Spleen (tissue), 13 donors: ENCODE measurements at places on chromosomes 5 and 9. TPM values are rescaled to one million over a fixed set of nuclear protein-coding genes. Genes with fewer than 3 reads are reported as not detected.

The ALDH1A1 gene
- polyA plus RNA-seq = 63.4 TPM

The ZMAT2 gene
- 57.8 TPM for polyA plus RNA-seq

The TMC1 gene
- 0.16 TPM for polyA plus RNA-seq

The NUTM2G gene
- not detected for polyA plus RNA-seq

DNA sequence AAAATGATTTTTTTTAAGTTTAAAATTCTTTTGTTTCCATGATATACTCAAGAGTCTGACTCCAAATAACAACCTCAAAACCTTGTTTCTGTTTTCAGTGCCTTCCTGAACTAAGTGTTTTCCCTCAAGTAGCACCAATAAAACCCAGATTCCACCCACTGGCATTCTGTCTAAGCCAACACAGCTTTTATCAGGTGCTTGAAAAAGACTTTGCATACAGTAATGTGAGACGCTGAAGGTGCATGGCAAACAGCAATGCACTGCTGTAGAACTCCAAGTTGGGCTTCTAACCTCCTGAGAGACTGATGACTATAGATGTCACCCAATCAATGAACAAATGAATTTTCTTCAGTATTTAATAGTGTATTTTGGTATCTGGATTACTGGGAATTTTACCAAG, 95.7 kb downstream of the NFIB start:
- no peak for DNase-seq
- no peaks in the 10 kb centered on the region for H3K27me3 ChIP-seq
- no peaks in the 10 kb centered on the region for H3K36me3 ChIP-seq

DNA sequence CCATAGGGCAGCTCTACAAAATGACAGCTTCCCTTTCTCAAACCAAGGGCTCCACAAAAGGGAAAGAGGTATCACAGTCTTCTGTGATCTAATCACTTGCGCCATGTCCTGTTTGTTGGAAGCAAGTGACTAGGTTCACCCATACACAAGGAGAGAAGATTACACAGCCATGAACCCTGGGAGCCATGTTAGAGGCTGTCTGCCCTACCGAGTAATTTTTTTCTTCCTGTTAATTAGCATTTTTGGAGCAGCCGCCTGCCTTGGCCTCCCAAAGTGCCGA, 33.2 kb upstream of the GOLPH3 start:
- no peaks in the 10 kb centered on the region for H3K36me3 ChIP-seq
- H3K4me3 ChIP-seq = no peak overlapping the region
- H3K27ac ChIP-seq = no peak overlapping the region
- H3K4me1 ChIP-seq = peaks cover 14% of the 10 kb centered on the region

GRCh38 chr5:23483090-23483489, 24.3 kb upstream of the PRDM9 start:
- H3K4me3 ChIP-seq = no peak overlapping the region
- no peak for DNase-seq
- no peaks in the 10 kb centered on the region for H3K4me1 ChIP-seq
- no peak overlapping the region for H3K27ac ChIP-seq
- no peaks in the 10 kb centered on the region for H3K36me3 ChIP-seq
